CD4-positive, alpha-beta T cell treated with Interleukin-6 for 4 hours (primary cell): ENCODE measurements at places on chromosomes 6 and 20.
A peak's percentile ranks its signal among the peaks of the same experiment; 100 is the strongest.

- DNase-seq = no peak
Measured at GRCh38 chr6:72287801-72288200, 334.1 kb upstream of the KCNQ5 start.

GRCh38 chr6:111985202-111985731 lies 68.6 kb upstream of the CCN6 start:
- DNase-seq = peak; percentile 61

GRCh38 chr20:4071178-4071693 lies 55.9 kb upstream of the RNF24 start:
- DNase-seq = no peak

DNA sequence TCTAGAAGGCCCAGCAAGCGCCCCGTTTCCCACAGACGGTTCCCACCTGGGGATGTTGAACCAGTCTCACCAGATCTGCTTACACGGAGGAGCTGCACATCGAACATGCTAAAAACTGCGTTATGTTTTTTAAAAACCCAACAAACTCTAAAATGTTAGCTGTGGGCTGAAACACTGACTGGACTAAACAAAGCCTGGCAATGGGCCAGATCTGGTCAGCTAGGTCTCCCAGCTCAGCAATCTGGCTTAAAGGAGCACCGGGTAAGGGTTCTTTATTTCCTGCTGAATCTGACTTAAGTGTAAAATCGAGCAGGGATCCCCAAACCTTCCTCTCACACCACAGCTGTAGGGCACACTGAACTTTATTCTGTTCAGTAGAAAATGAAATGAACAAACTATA lies 156.9 kb downstream of the FOXC1 start:
- DNase-seq = no peak

DNA sequence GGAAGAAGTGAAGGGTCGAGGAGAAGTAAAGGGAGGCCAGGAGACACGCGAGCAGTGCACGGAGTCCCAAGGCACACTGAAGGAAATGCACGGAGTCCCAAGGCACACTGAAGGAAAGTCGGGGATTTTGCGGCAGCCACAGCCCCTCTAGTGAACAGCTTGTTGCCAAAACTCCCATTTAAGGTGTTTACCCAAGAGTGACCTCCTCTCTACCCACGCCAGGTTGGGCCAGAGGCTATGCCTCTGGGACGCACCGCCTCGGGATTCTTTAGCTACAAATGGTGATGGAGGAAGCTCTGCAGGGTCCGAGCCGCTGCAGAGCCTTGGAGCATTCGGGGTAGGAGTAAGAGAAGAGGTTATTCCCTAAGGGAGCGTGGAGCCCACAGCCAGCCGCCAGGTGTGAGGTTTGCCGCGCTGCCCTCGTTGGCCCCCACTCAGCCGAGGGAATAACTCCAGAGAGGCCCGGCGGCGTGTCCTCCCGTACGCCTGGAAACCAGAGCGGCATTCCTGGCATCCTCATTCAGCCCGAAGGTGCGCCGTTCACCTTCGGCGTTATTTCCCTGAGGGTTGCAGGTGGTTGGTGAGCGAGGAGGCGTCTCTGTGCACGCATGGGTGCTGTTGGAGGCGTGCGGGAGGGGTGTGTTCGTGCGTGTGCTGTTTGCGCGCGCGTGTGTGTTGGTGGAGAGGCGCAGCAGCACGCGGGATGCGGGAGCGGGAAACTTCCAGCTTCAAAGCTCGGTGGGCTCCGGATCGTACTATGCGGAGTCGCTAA lies 3.4 kb upstream of the MAFB start:
- DNase-seq = no peak

GRCh38 chr6:34346175-34347119 lies 46.0 kb downstream of the NUDT3 start:
- DNase-seq = no peak

- DNase-seq = no peak
Measured at GRCh38 chr20:33866398-33867100, 55.4 kb downstream of the CHMP4B start.

DNA sequence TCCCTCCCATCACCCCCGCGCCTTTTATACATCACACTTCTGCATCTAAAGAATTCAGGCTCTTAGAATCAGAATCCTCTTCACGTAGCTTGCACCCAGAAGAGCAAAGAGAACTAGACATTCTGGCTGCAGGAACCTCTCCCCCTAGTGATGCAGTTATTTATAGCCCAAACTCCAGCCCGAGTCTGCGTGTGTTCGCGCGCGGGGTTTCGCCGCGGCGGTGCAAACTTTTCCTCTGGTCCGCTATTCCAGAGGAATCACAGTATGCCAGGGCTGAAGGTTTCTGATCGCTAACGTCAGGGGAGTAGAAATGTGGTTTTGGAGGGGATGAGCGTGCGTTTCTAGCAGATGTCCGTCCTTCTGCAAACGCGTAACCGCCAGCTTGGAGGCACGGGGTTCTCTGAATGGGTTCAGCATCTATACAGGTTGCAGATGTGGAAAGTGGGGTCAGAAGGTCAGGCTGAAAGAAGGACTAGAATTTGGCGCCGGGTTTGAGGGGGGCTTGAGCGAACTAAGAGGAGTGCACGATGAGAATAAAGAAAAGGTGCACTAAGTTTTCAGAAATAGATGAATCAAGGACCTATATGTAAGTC lies 1.8 kb downstream of the EPHA7 start:
- no peak for DNase-seq

DNA sequence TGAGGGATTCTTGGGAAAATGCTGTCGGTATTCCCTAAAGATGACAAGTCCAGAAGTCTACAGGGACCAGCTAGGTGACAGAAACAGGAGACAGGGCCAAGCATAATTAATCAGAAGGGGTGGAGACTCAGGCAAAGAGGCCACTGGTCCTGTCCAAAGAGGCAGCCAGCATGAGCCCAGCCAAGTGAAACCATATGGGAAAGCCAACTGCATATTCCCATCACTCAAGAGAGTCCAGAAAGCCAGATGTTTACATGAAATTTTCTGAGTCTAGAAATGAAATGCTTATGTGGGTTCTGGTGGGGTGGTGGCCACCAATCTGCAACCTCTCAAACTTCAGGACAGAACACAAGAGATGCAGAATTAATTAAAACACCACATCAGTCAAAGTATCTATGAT lies 74.3 kb downstream of the ANKRD60 start:
- DNase-seq = no peak

GRCh38 chr6:138655828-138656227 lies 117.7 kb upstream of the CCDC28A start:
- DNase-seq = no peak

DNA sequence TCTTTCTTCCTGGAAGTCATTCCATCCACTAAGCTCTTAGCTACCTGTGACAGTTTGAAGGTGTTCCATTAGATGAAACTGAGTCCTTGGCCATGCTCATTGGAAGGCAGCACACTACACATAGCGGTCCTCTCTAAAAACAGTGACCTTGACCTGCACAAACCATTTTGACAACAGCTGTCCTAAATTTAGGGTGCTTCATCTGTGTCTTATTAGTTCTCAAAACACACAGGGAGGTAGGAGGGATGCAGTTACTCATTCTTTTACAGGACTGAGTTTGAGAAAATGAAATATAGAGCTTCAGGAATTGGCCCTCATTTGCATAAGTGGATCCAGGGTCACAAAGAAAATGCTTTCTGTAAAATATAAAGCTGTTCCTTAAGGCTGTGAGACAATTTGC lies 20.4 kb upstream of the MAP3K4 start:
- DNase-seq = no peak

DNA sequence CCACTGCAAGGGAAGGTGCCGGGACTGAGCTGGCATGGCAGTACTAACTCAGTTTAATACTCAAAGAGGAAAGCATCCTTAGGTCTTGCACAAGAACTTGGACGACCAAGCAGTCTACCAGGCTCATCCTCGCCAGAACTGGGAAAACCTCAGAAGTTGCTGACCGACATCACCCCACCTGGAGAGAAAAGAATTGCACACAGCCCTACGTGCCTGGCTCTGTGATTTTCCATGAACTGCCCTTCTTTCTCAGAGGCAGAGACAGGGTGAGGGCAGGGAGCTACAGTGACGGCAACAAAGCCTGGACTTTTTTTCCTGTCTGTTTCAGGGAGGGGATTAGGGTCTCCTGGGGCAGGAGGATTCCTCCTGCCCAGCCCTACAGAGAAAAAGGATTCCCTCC lies 8.0 kb downstream of the JAG1 start:
- no peak for DNase-seq

GRCh38 chr6:135393289-135393688 lies 104.3 kb downstream of the AHI1 start:
- no peak for DNase-seq

- DNase-seq = no peak
Measured at GRCh38 chr6:166618251-166618650, 8.8 kb downstream of the RPS6KA2 start.

DNA sequence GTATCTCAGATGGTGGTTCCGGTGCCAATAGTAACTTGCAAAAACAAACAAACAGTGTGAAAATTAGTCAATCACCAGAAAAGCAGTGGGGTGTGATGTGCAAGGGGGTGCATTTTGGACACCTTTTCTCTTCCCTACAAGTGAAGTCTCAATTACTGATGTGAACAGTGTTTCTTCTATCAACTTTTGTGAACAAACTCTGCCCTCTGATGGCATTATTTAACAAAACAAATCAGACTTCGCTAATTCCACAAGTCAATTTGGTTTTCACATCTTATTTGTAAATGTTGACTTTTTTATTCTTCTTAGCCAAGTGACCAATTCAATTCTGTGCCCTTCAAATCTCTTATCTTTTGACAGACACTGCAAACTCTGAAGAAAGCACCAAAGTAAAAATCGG lies 212.2 kb downstream of the UST start:
- DNase-seq = no peak

DNA sequence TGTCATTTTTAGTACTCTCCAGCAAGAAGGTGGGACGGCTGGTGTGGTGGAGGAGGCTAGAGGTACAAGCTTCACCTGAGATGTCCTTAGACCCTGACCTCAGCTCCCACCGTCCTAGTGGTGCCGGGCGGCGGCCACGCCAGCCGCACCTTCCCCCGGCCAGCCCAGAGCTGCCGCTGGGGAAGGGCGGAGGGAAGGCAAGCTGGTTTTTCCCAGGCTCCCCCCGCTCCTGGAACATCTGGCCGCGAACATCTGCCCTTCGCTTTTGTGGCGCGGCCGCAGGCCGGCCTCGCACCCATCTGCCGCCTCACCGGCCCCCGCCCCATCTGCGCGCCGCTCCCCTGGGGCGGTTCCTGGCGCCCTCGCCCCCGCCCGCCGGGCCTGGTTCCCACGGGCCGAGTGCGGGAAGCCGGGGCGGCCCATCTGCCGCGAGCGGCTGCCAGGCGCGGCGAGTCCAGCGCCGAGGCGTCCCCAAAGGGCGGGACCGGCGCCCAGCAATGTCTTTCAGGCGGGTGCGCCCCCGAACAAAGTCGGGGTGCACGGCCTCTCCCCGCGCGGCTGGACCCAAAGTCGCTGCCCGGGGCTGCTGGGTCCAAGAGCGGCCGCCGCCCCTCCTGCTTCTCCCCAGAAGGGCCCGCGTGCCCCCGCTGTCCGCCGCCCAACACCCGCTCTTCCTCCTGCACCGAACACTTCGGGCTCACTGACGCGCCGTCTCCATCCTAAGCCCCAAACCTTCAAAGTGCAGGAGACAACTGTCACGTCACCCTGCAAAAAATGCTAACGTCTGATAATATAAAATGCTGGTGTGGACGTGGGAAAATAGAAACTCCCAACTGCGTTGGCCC lies 17.3 kb upstream of the ID1 start:
- DNase-seq = no peak

DNA sequence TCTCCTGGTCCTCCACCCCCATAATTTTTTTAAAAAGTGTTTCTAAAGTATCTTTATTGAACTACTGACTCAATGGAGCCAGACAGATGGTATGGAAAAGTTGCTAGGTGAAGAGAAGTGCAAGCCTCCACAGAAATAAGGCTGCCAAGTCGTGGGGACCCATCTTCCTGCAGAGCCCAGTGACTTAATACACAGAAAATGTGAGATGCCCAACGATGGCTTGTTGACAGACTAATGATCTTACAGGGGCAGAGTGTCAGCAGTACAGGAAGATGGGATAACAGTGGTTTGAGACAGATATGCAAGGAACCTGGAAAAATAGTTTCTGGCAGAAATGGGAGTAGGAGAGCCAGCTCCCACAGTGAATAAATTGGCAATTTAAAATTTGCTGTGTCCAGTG lies 43.3 kb downstream of the FYN start:
- DNase-seq = no peak

DNA sequence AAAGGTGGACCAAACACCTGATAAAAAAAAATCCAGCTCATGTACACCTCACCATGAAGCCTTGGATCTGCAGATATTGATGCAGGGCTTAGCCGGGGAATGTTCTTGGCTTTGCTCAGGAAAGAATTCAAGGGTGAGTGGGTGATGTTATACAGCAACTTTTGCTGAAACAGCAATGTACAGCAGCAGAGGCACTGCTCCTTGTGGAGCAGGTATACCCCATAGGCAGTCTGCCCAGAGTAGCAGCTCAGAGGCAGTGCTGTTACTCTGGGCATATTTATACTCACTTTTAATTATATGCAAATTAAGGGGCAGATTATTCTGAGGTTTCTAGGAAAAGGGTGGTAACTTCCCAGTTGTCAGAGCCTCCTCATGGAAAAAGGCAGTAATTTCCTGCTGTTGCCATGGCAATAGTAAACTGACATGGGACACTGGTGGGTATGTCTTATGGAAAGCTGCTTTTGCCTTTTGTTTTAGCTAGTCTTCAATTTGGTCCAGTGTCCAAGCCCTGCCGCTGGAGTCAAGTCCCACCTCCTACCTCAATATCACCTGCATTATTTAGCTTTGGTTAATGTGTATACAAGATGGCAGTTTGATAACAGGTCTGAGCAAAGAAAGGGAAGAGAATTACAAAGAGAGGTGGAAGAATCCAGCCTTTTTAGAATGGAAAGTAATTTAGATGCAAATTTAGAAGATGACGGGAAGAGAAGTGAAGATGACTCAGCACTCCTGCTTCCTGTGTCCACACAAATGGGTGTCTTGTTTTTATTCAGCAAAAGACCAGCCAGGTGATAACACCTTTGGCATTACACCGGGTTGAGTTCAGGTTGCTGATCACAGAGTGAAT lies 110.1 kb upstream of the JAG1 start:
- no peak for DNase-seq

GRCh38 chr6:129393654-129394053 lies 316.3 kb downstream of the ARHGAP18 start:
- no peak for DNase-seq

DNA sequence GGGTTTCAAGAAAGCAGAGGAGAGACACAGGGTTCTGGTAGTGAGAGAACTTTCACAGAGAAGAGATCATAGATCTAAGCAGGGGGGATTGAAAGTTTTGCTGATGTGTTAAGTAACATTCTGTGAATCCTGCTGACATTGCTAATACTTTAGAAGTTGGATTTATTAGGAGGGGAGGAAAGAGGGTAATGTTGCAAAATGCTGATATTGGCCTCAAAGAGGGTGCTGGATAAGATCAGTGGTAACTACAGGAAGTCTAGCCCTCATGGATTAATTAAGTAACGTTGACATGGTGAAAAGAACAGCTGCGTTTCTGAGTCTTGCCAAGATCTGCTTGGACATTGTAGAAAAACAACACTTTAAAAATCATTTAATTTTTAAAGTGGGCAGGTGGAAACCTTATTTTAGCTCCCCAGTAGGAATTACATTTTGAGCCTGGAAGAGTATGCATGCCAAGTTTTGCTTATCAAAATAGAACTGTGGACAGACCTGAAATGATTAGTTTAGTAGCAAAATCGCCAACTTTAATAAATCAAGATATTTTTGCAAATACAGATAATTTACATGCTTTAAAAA lies 606.0 kb upstream of the HTR1E start:
- no peak for DNase-seq
